Activated T-helper 1 cell treated with anti-CD3 and anti-CD28 coated beads, Interleukin-12 subunit alpha, Interleukin-12 subunit beta, Interleukin-2, Interleukin-4 antibody, amounts not matched to agents 30 ng/mL and 10 ng/mL and 1 ng/mL, durations not matched to agents 14 hours and 24 hours and 36 hours (primary cell): ENCODE measurements at places on chromosomes 2 and 18.

GRCh38 chr2:42339191-42339912 is 21.7 kb downstream of the COX7A2L start:
- DNase-seq, result no peak

- DNase-seq, result no peak
Measured at GRCh38 chr2:15120631-15121030, 440.5 kb downstream of the NBAS start.

- no peak for DNase-seq
Measured at GRCh38 chr2:221235941-221236340, 336.2 kb downstream of the EPHA4 start.

GRCh38 chr2:203928849-203929248 is 7.7 kb upstream of the ICOS start:
- no peak for DNase-seq
